ENCODE measurements at places on chromosomes 2 and 18. TPM values are rescaled to one million over a fixed set of nuclear protein-coding genes. Genes with fewer than 3 reads are reported as not detected.
A peak's percentile ranks its signal among the peaks of the same experiment; 100 is the strongest.

CDCA7 gene
- polyA plus RNA-seq = 1.3 TPM

NCOA1 gene
- polyA plus RNA-seq = 20.7 TPM

NEURL3 gene
- not detected for polyA plus RNA-seq

- peak; percentile 39 for DNase-seq
Measured at GRCh38 chr2:175167076-175167791, 769 bp downstream of the ATF2 start.

DNA sequence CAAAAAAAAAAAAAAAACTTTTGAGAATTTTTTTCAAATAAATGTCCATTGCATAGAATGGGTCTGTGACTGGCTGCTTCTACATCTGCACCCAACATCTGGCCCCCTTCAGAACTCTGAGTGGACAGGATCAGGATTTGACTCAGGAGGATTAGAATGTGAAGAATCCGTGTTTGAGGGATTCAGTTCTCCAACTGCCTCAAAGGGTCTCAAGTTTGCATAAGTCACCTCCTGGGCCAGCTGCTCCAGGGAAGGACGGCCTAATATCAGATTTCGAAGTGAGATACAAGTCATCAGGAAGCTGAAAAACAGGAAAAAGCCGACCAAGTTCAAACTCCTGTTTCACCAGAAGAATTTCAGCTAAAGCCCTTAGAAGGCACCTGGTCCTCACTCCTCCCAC is 10.9 kb downstream of the MAT2A start:
- no peak for DNase-seq

GRCh38 chr2:194086129-194086528 is 1570.9 kb upstream of the SLC39A10 start:
- DNase-seq = no peak

DNA sequence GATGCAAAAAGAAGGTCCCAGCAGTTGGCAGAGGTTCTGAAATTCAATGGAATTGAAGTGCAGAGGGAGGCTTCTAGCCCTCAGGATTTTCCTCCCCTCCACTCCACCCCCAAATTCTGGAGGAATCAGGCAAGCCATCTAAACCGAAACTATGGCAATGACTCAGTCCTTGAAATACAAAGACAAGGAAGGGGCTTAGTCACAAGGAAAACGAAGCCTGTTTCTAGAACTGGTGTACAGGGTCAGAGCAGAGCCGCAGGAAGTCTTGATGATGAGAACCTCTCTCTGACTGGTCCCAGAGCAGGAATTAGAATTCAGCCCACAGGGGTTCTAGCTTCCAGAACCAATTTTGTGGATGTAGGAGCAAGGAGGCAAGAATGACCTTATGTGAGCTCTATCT is 111.7 kb upstream of the SCN1A start:
- no peak for DNase-seq

DTNA gene
- polyA plus RNA-seq = not detected

GRCh38 chr18:59820663-59821062 is 79.1 kb upstream of the PMAIP1 start:
- no peak for DNase-seq

DNA sequence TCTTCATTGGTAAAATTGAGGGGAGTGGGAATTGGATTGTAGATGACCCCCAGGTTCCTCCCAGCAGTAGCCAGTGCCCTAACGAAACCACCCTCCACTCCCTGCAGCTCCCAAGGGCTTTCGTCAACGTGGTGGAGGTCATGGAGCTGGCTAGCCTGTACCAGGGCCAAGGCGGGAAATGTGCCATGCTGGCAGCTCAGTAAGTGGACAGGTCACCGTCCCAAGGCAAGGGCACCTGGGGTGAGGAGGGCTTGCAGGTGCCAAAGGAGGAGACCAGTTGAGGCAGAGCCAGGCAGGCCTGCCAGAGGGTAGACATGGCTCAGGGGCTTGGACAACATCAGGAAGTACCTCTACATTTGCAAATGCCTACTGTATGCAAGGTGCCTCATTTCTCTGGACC is 122.6 kb upstream of the PPP1CB start:
- DNase-seq = no peak

MAPRE2 gene
- 84.3 TPM for polyA plus RNA-seq

DNA sequence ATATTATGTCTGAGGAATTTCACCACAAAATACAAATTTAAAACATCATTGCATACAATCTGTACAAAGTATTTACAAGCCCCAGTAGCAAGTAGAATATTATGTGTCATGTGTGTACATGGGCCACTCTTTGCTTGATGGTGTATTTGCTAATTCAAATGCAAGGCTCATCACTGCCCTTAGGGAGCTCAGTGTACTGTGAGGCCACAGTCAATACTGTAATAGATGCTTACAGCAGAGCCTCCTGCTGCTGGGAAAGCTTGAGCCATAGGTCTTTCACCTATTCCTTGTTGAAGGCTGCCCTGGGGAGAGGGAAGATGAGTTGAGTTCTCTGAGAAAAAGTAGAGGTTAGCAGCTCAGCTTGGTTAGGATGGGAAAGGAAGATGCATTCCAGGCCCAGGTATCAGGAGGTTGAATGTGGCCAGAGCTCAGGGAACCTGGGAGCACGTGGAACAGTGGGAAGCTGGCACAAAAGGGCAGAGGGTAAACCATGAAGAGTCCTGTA is 189.6 kb downstream of the LRP1B start:
- no peak for DNase-seq

DNA sequence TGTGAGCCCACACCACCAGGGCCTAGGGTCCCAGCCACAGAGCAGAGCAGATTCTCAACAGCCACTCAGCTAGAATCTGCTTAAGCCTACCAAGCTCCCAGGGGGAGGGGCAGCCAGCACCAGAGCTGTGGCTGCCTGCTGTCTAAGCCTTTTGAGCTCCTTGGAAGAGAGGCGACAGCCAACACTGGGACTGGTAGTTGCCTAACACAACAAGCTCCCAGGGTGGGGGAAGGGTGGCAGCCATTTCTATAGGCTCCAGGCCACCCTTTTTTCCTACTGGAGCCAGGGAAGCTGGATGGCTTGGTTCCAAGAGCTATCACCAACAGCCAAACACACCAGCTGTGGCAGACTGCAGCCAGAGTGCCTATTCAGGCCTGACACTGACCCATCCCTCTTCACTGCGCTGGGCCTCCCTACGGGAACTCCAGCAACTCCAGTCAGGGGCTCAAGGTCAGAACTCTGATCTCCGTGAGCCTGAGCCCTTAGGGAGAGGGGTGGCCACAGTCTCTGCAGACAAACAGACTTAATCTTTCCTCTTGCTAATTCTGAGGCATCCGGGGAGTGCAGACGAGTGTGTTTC is 1824.3 kb upstream of the CELF4 start:
- no peak for DNase-seq

DNA sequence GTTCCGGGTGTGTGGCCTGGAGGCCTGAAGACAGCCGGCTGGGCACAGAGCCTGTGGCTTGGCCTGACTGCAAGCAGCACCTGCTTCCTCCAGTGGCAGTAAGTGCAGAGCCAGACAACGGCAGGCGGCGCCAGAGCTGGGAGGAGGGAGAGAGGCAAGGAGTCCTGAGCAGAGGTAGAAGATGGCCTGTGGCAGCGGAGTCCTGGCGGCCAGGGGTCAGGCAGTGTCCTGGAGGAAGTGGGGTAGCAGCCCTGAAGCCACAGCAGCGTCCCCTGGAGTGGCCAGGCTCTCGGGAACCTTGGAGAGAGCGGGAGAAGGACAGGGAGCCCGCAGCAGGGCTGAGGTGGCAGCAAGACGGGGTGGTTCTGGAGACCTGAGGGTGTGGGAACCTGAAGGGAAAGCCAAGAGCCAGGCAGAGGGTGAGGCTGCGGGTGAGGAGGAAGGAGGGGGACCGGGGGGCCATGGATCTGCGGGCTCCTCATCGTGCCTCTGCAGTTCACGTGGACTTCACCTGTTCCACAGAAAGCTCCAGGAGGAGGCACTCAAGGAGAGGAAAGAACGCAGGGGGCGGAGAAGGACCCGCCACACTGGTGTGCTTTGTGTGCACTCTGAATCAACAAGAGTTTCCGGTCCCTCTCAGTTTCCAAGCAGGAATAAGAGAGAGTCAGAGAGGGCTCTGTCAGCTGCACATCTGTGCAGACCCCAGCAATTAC is 85.9 kb downstream of the USP40 start:
- DNase-seq = no peak

MLPH gene
- not detected for polyA plus RNA-seq

Data from naive thymus-derived CD4-positive, alpha-beta T cell (primary cell).